ENCODE measurements at places on chromosomes 7 and 10.

DNA sequence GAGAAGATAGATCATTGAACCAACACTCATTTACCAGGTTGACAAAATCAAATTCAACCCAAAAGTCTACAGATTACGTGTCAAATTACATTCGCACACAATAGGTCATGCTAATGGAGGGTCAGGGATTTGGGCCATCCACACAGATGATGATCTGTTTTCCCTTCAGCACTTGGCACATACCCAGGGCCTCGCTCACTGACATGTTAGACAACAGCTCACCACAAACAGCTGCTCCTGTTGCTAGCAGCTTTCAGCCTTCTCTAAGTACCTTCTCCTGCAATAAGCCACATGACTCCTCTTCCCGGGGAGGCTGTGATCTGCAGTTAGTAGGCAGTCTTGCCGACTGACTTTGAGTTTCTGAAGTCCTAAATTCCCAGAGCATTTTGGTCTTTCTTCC lies 18.4 kb downstream of the NKX2-3 start:
- DNase-seq: no peak

- DNase-seq: no peak
Measured at GRCh38 chr10:43134126-43134905, 3.9 kb upstream of the CSGALNACT2 start.

GRCh38 chr7:98729121-98729520 lies 112.0 kb downstream of the NPTX2 start:
- DNase-seq: no peak

DNA sequence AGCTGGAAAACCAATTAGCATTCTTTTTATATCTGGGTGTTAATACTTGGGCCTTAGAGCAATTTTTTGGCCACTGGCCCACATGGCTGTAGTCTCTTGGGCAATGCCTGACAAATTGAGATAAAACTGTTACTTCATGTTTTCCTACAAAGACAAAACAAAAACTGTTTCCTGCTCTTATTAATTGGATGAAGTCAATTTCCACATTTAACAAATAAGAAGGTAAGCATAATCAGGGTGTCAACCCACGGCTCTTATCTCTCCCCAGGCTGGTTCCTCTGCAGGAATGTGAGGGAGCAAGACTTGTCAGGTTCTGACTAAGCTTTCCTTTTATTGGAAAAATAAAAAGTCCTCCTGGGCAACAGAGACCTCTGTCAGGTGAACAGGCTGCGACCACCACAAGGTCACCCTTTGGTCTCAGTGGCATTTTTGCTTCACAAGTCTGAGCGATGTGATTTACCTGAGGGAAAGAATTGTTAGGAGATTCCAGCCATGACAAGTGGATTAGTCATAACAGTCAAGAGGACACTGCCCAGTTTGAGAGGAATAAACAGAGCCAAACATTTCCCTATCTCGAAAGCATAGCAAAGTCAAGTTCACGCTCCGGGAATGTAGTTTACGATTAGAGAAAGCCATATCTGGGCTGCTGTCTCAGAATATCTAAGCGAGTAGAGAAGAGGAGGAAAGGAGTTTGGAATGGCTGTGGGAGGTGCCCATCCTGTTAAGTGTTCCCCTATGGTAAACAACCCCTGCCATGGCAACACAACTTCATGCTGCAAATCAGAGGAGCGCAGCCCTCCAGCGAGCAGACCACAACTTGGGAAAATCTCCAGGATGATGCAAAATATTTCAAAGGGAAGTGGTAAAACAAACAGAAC lies 144.4 kb downstream of the TES start:
- no peak for DNase-seq

GRCh38 chr10:127450644-127451043 lies 98.5 kb upstream of the NPS start:
- no peak for DNase-seq

DNA sequence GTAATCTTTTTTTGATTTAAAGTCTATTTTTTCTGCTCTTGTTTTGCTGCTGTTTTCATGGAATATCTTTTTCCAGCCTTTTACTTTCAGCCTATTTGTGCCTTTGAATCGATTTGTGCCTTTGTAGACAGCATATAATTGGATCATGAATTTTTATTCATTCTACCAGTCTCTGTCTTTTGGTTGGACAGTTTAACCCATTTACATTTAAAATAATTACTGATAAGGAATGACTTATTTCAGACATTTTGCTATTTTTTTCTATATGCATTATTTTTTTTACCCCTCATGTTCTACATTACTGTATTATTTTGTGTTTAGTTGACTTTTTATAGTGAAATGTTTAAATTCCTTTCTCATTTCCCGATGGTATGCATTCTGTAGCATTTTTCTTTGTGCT lies 99.6 kb downstream of the EXOC4 start:
- no peak for DNase-seq

- DNase-seq: no peak
Measured at GRCh38 chr10:5343561-5343960, 21.2 kb upstream of the UCN3 start.

All from activated CD4-positive, alpha-beta T cell treated with anti-CD3 and anti-CD28 coated beads for 24 hours (primary cell).